Ureter (tissue), 1 donor: ENCODE measurements at places on chromosomes 5 and 9.

DNA sequence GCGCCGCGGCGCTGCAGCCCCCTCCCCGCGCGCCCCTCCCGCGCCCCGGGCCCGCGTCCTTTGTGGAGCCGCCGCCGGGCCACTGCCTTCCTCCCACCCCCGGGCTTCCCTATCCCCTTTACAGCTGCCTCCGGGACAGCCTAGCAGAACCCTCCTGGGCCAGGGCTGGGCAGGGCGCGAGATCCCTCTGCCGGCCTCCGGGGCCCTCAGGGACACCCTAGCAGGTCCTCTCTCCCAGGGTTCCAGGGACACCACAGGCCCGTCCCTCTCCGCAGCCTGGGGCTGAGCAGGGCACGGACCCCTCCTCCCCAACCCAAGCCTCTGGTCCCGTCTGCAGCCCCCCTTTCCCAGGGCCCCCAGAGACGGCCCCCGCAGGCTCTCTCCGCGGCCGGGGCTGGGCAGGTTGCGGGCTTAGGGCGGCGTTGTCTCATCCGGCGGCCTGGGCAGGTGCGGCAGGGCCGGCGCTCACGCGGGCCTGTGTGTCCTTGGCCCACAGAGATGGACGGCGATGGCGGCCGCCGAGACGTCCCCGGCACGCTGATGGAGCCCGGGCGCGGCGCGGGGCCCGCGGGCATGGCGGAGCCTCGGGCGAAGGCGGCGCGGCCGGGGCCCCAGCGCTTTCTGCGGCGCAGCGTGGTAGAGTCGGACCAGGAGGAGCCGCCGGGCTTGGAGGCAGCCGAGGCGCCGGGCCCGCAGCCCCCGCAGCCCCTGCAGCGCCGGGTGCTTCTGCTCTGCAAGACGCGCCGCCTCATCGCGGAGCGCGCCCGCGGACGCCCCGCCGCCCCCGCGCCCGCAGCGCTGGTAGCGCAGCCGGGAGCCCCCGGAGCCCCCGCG, 710 bp downstream of the WNK2 start:
- no peak for DNase-seq

DNA sequence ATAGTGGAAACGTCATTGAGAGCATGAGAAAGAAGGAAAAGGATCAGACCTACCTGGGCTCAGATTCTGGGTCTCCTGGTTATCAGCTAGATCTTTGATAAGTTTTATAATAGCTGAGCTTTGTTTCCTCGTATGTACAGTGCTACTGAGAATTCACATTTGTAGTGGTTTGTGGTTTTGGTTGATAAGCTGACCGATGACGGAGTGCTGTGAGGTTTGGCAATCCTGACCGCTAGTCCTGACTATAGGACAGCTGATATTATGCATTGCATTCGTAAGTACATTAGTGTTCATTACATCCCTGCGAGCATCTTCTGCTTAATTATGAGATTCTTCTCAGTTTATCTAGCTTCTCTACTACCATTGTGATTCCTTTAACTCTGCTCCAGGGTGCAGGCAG, 190.7 kb upstream of the SLC27A6 start:
- no peak for DNase-seq

DNA sequence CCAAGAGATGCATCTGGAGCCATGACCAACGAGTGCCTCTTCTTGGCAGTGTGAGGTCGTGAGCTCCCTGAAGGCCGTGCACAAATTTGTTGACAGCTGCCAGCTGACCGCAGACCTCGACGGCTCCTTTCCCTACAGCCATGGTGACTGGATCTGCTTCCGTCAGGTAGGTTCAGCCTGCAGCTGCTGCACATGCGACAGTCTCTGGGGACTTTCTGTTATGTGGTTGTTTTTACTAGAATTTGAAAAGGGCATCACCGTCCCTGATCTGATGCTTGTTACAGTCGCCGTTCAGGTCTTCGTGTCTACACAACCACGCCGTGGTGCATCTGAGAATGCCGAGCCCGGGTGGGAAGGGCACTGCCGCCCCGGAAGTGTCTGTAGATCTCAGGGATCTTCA, 36.5 kb upstream of the LRRC14B start:
- DNase-seq = peak; percentile 22

- DNase-seq = no peak
These were observed 7.6 kb downstream of the PTGES start for GRCh38 chr9:129745200-129745599.

DNA sequence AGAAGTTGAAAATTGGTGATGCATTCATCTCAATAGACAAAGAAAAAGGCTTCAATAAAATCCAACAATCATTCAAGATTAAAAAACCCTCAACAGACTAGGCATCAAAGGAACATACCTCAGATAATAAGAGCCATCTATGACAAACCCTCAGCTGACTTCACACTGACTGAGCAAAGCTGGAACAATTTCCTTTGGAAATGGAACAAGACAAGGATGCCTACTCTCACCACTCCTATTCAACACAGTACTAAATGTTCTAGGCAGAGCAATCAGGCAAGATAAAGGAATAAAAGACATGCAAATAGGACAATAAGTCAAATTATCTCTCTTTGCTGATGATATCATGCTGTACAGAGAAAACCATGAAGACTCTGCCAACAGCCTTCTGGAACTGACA, 1188.1 kb downstream of the DTWD2 start:
- DNase-seq = no peak

DNA sequence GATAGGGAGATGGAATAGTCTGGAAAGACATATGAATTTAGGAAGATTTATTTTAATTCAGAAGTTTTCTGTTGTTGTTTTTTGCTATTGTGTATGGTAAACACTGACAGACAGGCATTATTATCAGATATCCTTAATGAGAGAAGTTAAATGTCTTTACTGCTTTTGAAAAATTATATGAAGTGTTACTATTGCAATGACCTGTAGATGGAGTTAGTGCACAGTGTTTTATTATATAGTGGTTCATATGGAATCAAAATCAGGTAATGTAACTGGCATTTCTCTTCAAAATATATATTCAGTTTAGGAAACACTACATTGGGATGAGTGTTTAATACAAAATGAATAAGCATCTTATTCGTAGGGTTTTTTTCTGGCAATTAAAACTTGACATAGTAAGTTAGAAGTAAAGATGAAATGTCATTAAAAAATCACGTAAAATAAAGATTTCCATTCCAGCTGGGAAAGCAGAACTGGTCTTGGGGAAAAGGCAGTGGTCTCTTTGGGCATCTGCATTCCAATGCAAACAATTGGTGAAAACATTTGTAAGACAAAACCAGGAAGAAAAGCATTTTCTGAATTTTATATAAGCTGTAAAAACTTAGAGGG, 3.9 kb downstream of the GABRA1 start:
- no peak for DNase-seq

- no peak for DNase-seq
These were observed 13.0 kb downstream of the C1QTNF2 start for GRCh38 chr5:160357394-160357793.

GRCh38 chr9:10059044-10059443, 553.8 kb downstream of the PTPRD start:
- no peak for DNase-seq

DNA sequence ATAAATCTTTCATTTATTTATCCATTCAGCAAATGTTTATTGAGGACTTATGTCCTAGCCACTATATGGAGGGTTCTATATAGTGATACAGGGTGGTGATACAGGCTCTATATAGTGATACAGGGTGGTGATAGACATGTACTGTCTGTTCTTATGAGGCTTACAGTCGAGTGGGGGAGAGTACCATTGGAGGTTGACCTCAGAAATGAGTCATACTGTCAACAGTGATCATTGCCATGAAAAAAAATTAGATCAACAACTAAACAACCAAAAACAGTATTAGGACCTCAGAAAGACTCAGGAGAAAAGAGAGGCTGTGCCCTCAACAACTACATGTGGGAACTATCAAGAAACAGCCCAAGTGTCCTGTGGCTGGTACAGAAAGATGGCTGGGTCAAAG, 22.0 kb downstream of the PAPPA start:
- no peak for DNase-seq

- DNase-seq = no peak
These were observed 10.7 kb downstream of the OR1L8 start for GRCh38 chr9:122572456-122572855.

- no peak for DNase-seq
These were observed 4.2 kb upstream of the UNC5A start for GRCh38 chr5:176806137-176806536.

DNA sequence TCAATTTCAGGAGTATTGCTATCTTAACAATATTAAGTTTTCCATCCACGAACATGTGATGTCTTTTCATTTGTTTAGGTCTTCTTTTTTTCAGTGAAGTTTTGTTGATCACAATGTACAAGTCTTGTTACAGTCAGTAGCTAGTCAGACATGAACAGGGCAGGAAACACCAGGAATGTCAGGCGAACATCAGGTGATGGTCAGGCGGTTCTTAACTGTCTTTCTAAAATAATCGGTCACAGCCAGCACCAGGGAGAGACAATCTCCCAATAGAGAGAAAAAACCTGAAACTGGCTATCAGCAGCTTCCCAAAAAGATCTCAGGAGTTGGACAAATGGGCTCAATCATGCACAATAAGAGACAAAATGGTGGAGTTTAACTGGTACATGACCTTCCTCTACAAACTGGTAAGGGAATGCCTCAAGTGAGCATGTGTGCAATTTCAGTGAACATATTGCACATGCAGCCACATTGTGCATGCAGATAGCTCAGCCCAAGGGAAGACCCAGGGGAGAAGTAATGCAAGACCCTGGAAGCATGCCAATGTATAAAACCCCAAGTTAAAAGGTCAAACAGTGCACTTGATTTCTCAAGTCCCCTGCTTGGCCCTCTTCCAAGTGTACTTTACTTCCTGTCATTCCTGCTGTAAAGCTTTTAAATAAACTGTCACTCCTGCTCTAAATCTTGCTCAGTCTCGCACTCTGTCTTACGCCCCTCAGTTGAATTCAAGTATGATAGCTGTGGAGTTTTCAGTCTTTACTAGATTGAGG, 176.1 kb upstream of the RASEF start:
- DNase-seq = no peak

- no peak for DNase-seq
These were observed 151.7 kb upstream of the ZNF366 start for GRCh38 chr5:72658761-72659540.

- DNase-seq = no peak
These were observed 96.3 kb upstream of the VCAN start for GRCh38 chr5:83375049-83375745.

DNA sequence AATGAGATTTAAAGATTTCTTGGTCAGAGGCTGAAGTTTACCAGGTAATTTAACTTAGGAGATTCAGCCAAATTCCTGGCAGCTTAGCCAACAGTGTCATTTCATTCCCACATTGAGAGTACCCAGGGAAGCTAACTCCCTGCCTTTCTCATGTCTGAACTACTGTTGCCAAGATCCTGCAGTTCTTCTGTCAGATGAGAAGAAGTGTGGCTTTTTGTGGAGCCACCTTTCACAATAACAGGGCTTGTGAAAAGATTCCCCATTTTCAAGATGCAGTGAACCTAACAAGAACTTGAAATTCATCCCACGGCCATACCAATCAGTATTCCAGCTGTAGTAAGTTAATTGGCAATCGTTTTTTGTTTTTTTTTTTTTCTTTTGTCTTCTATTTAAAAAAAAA, 176.4 kb downstream of the XRCC4 start:
- DNase-seq = no peak

GRCh38 chr5:154442801-154443200, 3.0 kb upstream of the SAP30L start:
- no peak for DNase-seq

- DNase-seq = no peak
These were observed 114.3 kb upstream of the TSLP start for GRCh38 chr5:110956913-110957813.

DNA sequence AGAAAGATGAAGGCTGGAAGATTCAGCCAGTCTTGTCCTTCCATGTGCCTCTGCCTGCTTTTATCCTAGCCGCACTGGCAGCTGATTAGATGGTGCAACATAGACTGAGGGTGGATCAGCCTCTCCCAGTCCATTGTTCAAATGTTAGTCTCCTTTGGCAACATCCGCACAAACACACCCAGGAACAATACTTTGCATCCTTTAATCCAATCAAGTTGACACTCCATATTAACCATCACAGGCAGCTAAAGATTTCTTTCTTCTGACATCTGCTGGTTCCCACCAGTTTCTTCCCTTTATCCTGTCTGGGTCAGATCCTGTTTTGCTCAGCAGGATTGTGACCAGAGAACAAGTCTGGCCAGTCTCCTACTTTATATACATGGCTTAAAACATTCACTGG, 276.5 kb upstream of the TYRP1 start:
- DNase-seq = no peak

DNA sequence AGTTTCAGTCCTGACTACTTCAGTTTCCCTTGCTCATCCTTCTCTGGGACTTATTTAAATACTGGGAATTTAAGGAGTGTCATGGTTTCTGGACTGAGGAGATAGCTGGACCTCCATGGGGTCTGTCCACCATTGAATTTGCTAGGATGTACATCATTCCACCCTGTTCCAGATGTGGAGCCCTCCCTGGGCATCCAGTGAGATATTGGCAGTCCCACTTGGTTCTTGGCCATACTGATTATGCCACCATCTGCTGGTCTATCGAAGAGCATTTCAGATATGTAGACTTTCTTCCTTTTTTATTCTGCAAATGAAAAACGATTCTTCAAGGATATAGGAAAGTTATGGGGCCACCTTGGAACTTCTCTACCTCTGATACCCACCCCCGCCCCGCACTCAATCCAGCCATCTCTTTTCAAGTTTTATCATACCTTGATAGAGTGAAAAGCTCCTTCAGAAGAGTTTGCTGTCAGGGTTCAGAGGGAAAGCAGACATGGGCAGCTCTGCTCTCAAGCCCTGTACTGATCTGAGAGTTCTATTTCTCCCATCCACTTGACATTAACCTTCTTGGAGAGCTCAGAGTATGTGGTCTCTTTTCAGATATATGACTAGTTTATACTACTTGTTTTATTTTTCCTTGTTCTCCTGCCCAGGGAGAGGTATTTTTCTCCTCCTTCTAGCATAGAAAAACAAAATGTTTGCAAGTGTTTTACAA, 490.7 kb upstream of the SGCD start:
- DNase-seq = no peak

- no peak for DNase-seq
These were observed 94.4 kb upstream of the IFNE start for GRCh38 chr9:21576331-21577189.

DNA sequence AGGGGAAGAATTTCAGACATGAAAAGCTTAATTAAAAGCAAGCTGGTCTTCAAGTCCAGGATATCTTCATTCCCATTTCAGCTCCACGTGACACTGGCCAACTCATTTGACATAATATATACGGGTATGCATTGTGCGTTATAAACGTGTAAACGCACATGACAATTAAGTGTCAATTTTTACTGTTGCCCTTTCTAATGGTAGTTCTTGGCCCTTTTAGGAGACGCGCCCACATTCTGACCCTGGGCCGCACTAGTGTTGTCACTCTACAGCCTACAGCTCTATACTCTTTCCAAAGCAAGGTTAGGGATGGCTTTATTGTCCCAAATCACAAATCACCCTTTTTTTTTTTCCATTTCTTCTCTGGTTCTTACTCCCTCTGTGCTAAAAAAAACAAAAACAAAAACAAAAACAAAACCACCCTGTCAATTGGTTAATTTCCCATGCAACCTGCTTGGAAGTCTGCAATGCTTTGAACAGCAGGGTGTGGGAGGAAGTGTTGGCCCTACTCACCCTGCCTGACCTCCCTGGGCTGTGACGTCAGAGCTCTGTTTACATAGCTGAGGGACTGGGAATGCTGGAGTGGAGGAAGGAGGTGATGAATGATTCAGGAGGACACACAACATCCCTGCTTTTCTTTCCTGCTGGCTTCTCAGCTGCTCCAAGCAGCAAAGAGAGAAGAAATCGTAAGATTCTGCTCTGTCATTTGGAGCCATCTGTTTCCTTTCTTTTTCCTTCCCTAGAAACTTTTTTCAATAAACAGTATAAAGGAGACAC, 19.3 kb downstream of the RFK start:
- DNase-seq = peak; percentile 77
